ENCODE measurements at places on chromosomes 1 and 21. TPM values are rescaled to one million over a fixed set of nuclear protein-coding genes. Genes with fewer than 3 reads are reported as not detected.

DNA sequence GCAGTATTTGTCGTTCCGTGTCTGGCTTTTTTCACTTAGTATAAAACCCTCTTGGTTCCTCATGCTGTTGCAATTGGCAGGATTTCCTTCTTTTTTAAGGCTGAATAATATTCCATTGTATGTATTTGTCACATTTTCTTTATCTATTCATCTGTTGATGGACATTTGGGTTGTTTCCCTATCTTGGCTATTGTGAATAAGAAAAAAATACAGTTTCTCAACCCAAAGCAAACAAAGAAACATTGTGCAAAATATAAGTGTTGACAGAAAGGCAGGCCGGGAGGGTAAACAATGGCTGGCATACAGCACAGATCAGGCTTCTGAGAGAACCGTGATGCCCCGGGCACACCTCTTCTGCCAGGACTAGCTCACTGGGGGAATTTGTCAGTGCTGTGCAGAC lies 26.9 kb downstream of the NENF start:
- no peak for DNase-seq

DNA sequence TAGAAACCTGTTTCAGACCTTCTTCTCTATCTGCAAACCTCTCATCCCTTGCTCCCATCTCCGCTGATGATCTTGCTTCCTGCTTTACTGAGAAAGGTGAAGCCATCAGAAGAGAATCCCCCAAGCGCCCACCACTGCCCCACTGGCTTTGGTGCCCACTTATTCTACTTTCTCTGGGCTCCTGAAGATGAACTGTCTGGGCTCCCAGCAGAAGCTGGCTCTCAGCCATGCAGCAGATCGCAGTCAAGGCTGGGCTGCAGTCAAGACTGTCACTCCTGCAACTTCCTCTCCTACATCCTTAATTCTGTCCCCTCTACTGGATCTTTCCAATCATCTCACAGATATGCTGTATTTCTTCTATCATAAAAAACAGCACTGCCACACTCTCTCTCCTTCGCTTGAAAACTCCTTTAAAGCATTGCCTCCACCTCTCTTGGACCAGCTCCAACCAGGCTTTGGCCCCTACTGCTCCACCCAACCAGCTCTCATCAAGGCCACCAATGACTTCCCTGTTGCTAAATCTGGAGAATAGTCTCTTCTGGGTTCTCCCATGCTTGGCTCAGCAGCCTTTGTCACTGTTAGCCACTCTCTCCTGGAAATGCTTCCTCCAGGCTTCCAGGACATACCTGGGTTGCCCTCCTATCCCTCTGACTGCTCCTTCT lies 25.8 kb downstream of the TRIM62 start:
- DNase-seq, result no peak

The RCC1 gene
- 95.3 TPM for total RNA-seq

GRCh38 chr1:219518907-219519248 lies 94.0 kb downstream of the ZC3H11B start:
- DNase-seq, result no peak

GRCh38 chr1:180229483-180230415 lies at the start of gene LHX4:
Gene LHX4 (plus strand): TSS chr1:180230264. CDS start chr1:180230530, 266 bp downstream.
- peak; percentile 51 for DNase-seq

- no peak for DNase-seq
These were observed 179.8 kb downstream of the ST6GALNAC3 start for GRCh38 chr1:76254104-76255030.

The ATP6V1G3 gene
- total RNA-seq, result not detected

- no peak for DNase-seq
These were observed 27.2 kb downstream of the ADAMTS5 start for GRCh38 chr21:26939601-26940111.

DNA sequence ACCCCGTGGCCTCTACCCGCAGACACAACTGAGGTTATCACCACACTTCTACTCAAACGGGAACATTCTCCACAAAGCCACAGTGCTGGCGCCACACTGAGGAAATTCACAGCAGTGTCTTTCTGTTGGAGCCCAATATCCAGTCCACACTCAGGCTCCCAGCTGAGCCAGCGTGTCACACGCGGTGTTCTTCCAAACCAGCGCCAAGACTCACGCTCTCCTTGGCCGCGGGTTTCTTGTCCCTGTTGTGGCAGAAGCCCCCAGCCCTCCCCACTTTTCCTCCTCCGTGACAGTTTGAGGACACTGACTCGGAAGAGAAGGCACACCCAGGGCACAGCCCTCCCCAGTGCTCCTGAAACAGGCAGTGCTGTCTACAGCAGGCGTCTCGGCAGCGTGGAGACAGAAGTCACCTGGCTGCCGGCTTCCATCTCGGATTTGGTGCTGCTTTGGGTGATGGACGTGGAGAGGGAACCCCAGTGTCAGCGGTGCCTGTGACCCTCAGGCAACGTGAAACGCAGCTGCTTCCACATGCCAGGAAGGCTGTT lies 35.4 kb upstream of the AGPAT3 start:
- no peak for DNase-seq

DNA sequence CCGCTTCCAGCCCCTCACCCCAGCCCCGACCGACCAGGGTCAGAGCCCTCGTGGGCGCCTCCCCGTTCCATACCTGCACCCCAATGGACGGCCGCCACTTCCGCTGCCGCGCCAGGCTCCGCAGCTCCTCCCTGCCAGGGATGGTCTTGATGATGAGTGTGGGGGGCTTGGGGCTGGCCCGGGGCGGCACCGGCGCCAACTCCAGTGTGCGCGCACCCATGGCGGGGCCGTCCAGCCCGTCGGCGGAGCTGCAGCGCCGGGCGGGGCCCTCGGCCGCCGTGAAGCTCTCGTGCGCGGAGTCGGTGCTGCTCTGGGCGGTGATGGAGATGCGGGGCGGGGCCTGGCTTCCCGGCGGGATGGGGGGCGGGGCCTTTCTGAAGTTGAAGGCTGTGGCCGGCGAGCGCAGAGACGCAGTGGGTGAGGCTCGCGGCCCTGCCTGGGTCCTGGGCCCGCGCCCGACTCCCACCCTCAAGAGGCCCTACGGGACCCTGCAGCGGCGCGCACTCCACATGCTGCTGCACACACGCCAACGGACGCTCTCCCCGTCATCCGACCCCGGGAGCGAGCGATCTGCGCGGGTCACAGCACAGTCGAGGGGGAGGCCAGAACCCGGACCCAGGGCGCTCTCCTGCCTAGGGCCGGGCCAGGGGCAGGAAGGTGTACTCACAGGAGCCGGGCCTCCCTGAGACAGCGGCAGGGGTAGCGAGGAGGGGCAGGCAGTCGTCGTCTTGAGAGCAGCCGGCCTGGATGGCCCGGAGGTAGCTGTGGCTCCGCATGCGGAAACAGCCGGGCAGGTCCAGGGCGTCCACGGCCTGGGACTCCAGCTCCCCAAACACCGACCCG lies 26.1 kb upstream of the SMIM12 start:
- no peak for DNase-seq

- peak; percentile 4 for DNase-seq
These were observed 1.2 kb upstream of the ATF3 start for GRCh38 chr1:212607206-212607912.

The LAMTOR5 gene
- 123 TPM for total RNA-seq

DNA sequence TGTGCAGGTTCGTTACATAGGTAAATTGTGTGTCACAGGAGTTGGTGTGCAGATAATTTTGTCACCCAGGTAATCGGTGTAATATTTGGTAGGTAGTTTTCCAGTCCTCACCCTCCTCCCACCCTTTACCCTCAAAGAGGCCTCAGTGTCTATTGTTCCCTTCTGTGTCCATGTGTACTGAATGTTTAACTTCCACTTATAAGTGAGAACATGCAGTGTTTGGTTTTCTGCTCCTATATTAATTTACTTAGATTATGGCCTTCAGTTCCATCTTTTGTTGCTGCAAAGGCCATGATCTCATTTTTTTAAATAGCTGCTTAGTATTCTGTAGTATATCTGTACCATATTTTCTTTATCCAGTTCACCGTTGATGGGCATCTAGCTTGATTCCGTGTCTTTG lies 87.3 kb downstream of the RPS6KC1 start:
- DNase-seq, result no peak

GRCh38 chr1:232372841-232373440 lies 257.0 kb downstream of the SIPA1L2 start:
- no peak for DNase-seq

- no peak for DNase-seq
These were observed 1.1 kb downstream of the LPGAT1 start for GRCh38 chr1:211829343-211830054.

The KCNE2 gene
- total RNA-seq, result not detected

The RAB25 gene
- total RNA-seq, result not detected

DNA sequence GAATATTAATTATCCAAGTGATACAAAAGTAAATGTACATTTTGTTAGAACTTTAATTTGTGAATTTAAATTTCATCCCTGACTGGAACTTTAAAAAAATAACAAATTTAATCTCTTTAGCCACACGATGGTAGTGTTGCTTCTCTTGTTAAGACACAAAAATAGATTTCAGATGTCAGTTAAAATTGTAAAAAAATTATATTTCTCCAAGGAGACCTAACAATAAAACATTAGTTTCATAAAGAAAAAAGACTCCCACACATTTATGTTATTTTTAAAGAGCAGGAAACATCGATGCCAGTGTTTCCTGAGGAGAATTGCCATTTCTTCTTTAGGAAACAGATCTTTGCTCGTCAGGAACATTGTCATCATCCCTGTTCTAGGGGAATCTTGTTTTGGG lies 74.0 kb upstream of the DEPDC1 start:
- no peak for DNase-seq

The MLLT11 gene
- total RNA-seq, result 4.8 TPM

The MYOG gene
- not detected for total RNA-seq

All from OCI-LY7 (cell line).